ENCODE measurements at places on chromosomes 5 and 9.

DNA sequence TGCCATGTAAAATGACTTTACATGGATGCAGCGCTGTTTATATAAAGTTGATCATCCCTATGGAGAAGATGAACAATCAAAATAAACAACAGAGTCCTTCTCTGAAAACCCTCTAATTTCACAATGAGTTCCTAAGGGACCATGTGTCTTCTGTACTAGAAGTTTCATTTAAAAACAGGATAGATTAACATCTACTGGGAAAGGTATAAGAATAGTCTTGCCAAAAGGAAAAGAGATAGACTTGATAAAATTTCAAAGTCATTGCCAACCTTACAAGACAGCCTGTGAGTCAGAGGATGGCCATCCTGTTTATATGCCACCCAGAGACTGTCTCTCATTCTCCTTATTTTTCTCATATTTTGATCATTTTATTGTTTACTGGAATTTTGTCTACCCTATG is 367.1 kb upstream of the PDE4D start:
- DNase-seq, result no peak

DNA sequence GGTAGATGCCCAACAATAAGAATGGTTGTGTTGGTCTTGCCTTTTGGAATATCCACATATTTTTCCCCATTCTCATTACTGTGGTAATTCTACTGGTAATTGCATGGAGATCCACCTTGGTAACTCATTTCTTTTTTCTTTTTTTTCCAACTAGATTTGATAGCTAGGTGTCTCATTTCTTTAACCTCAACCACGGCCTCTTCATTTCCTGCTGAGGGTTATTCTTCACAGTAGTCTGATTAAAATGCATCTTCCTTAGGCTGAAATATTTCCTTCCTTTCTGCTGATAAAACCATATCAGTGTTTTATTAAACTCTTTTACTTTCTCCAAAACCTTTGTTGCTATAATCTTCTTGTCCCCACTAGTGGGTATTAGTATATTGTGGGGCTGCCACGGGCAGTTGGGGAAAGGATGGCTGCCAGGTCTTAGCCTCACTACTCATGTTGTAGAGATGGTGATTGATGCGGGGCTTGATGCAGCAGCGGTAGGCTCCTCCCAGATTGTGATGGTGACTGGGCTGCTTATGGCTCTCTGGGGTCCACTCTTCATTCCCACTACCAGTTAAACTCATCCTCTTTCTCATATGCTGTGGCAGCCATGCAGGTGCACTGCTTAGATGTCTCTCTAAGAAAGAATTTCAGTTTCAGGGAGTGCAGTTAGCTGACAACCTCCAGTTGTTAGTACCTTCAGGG is 35.9 kb downstream of the KIF2A start:
- no peak for DNase-seq

GRCh38 chr9:87766697-87767096 is 40.8 kb downstream of the CTSL start:
- no peak for DNase-seq

GRCh38 chr5:175129121-175129520 is 314.9 kb downstream of the DRD1 start:
- no peak for DNase-seq

- no peak for DNase-seq
These were observed 37.6 kb downstream of the NKX2-5 start for GRCh38 chr5:173197375-173197891.

DNA sequence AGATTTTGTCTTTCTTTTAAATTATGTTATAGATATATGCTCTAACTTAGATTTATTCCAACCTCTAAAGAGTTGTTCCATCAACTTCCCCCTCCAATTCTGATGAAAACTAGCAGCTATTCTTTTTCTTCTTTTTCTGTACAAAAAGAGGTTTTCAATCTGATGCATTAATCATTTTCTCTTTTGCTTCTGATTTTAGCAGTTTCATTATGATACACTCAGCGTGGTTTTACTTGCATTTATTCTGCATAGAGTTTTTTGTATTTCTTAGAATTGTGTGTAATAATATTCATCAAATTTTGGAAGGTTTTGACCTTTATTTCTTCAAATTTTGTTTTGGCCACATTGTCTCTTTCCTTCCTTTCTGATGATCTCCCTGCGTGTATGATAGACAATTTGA is 968.1 kb upstream of the CDH18 start:
- no peak for DNase-seq

- DNase-seq, result peak; percentile 15
These were observed 281.5 kb downstream of the GADD45G start for GRCh38 chr9:89886281-89886700.

DNA sequence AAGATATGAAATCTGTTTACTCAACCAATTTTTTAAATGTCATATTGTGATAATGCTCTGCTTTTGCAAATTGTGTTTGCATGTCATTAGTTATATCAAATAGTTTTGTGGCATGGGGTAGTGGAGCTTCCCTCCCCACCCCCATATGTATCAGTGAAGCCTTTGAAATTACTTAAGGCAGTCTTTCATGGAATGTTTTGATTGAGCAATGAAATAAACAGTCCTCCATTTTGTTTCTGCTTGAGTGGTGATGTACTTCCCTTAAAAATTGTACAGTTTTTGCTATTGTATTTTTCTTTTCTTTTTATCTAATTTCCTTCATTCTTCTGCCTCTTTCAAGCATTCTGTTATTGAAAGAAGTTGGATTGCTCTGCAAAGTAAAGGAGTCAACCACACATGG is 3.5 kb downstream of the SOWAHA start:
- peak; percentile 30 for DNase-seq

GRCh38 chr9:131695836-131696460 is 43.9 kb downstream of the RAPGEF1 start:
- DNase-seq, result no peak
